ENCODE measurements at places on chromosomes 13 and 19. TPM values are rescaled to one million over a fixed set of nuclear protein-coding genes. Genes with fewer than 3 reads are reported as not detected.
A peak's percentile ranks its signal among the peaks of the same experiment; 100 is the strongest.

DNA sequence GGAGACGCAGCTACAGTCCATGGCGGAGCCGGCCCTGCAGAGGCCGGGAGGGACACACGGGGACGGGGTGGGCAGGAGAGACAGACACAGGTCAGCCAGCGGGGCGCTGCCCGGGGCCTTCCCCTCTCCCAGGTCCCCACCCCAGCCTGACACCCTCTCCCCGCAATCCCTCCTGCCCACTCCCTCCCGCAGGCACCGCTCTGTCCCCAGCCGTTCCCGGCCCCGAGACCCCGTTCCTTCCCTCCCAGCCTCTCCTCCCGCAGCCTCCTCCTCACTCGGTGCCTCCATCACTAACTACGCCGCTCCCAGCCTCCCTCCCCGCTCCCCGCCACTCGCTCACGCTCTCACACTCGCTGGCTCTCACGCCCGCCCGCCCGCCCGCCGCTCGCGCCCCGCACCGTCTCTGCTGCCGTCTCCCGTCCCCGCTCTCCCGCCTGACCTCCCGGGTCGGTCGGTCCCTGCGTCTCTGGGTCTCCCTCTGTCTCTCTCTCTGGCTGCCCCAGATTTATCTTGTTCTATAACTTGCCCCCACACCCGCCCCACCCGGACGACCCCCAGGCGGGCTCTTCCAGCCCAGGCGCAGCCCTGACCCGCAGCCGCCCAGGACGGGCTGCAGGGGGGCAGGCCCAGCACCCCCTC is 15.2 kb downstream of the ERFL start:
- DNase-seq = no peak

The CYP4F2 gene
- total RNA-seq = 8.5 TPM

The PROZ gene
- not detected for total RNA-seq

- no peak for DNase-seq
These were observed 198.2 kb downstream of the MYO16 start for GRCh38 chr13:108827646-108828045.

DNA sequence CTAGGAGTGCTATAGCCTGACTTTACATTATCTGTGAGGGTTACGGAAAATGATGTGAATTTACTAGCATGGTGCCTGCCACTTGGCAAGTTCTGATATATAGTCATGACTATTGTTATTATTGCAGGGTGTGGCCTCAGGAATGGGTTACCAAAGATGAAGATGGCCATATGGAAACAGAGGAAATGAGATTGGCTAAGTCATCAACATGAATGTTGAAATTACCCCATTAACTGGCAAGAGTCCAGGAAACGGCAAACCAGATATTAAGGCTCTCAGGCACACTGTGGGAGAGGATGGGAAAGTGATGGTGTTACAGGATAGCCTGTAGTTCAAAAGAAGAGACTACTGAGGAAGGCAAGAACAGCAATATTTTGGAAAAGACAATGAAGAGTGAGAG is 183.3 kb downstream of the KCNRG start:
- no peak for DNase-seq

GRCh38 chr19:40246292-40247073 is 20.0 kb upstream of the CCNP start:
- no peak for DNase-seq

GRCh38 chr19:15439821-15440641 is 9.7 kb downstream of the WIZ start:
- no peak for DNase-seq

The WDR62 gene
- 0.84 TPM for total RNA-seq

The ZNF534 gene
- total RNA-seq = not detected

The CEACAM3 gene
- total RNA-seq = 4.8 TPM

The KLC3 gene
- not detected for total RNA-seq

DNA sequence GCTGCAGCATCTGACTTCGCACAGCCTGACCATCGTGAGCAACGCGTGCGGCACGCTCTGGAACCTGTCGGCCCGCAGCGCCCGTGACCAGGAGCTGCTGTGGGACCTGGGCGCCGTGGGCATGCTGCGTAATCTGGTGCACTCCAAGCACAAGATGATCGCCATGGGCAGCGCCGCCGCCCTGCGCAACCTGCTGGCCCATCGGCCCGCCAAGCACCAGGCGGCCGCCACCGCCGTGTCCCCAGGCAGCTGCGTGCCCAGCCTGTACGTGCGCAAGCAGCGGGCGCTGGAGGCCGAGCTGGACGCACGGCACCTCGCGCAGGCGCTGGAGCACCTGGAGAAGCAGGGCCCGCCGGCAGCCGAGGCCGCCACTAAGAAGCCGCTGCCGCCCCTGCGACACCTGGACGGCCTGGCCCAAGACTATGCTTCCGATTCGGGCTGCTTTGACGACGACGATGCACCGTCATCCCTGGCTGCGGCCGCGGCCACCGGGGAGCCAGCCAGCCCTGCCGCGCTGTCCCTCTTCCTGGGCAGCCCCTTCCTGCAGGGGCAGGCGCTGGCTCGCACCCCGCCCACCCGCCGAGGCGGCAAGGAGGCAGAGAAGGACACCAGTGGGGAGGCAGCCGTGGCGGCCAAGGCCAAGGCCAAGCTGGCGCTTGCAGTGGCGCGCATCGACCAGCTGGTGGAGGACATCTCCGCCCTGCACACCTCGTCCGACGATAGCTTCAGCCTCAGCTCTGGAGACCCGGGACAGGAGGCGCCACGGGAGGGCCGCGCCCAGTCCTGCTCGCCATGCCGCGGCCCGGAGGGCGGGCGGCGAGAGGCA is 13.6 kb downstream of the C19orf25 start:
- DNase-seq = peak; percentile 75

The ZNF414 gene
- total RNA-seq = 22.1 TPM

- DNase-seq = no peak
These were observed 545.3 kb upstream of the PCDH20 start for GRCh38 chr13:61960981-61961380.

DNA sequence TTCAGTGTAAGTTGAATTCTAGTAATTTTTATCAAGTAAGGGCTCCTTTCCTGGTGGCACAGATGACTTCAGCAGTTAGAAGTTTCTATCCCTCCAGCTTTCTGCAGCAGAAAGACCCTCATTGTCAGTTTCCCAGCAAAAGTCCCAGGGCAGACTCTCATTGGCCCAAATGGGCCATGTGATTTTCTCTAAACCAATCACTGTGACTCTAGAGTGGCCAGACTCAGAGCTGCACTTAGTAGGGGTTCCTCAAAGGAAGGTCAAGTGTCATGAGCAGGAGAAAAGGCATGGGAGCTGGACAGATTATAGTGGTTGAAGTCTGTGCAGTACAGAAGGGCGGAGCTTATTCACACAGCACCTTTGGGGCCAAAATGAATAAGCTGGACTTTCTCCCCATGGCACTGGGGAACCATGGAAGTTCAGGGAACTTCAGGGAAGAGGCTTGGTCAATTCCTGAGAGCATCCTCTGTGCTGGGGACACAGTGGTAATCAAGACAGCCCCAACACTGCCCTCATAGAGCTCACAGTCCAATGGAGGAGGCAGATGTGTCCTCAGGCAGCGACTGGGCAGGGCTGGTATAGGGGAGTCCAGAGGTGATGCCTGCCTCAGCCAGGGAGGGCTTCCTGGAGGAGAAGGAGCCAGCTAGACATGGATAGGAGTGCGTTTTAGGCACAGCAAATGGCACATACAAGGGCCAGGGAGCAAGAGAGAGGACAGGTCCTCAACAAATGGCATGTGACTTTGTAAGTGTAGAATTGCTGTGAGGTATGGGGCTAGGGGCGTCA is 18.3 kb downstream of the CKM start:
- DNase-seq = no peak

The ZNF559 gene
- total RNA-seq = 7.8 TPM

The RNF17 gene
- not detected for total RNA-seq
